ENCODE measurements at places on chromosomes 11 and 22.
A peak's percentile ranks its signal among the peaks of the same experiment; 100 is the strongest.

DNA sequence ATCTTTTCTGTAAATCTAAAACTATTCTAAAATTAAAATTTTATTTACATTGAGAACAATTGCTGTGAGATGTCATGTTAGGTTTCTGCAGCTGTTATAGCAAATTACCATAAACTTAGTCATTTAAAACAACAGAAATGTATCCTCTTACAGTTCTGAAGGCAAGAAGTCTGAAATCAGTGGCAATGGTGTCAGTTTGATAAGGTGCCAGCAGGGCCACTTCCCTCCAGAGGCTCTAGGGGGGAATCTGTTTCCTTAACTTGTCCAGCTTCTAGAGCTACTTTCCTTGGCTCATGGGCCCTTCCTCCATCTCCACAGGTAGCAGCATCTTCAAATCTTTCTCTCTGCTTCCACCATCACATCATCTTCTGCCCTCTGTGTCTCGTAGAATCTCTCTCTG is 23.0 kb downstream of the MOGAT2 start:
- DNase-seq, result no peak

DNA sequence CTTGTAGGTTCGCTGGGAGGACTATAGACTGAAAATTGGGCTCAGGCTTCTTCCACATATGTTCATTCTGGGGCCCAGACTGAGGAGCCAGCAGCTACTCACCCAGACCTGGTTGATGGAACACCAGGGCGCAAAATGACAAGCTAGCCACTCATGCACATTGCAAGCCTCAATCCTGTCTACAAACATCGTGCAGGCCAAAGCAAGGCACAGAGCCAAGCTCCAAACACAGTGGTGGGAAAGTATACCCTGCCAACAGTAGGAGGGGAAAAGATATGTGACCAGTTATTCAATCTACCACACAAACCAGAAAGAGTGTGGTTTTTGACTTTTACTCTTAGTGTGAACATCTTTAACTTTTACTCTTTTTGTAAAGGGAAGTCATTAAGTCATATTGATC is 660.5 kb downstream of the NTM start:
- DNase-seq, result no peak

DNA sequence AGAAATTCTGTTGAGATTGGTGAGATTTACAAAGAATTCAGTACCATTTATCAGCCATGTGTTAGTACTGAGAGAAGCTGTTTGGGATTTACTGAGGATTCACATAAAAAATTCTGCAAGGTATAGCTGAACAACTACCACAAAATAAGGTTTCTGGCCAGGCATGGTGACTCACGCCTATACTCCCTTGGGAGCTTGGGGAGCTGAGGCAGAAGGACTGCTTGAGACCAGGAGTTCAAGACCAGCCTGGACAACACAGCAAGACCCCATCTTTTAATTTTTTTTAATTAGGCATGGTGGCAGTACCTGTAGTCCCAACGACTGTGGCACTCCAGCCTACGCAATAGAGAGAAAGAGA is 86.7 kb downstream of the SIK3 start:
- DNase-seq, result no peak

DNA sequence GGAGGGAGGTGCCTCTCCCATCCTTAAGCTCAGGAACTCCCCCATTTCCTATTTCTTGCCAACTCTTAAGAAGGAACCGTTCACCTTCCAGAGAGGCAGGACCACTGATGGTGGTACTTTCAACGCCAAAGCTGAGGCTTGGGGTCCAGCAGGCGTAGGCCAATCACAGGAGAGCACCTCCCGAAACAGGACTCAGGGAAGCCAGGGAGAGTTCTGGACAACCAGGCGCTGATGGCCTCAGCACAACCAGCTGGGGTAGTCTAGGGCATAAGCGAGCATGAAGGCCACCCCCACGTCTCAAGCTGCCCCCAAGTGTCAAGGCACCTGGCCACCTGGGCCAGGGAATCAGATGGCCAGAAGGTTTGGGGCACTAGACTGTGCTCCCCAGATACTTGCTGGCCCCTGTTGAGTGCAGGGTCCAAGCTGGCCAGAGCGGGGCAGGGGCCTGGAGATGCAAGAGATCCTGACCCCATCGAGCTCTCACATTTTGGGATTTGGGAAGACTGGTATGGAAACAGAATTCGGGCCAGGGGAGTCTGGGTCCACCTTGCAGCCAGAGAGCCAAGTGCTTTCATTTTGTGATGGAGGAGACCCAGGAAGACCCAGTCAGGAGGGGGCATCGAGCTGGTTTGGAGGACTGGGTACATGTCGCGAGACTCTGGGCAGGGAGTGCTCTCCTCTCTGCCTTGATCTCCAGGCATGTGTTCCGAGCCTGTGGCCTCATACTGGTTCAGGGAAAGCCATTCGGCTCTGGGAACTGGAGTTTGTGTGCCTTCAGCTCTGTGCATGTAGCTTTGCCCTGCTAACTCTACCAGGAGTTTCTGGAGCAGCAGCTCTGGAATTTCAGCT is 926 bp downstream of the CD6 start:
- DNase-seq, result peak; percentile 45

DNA sequence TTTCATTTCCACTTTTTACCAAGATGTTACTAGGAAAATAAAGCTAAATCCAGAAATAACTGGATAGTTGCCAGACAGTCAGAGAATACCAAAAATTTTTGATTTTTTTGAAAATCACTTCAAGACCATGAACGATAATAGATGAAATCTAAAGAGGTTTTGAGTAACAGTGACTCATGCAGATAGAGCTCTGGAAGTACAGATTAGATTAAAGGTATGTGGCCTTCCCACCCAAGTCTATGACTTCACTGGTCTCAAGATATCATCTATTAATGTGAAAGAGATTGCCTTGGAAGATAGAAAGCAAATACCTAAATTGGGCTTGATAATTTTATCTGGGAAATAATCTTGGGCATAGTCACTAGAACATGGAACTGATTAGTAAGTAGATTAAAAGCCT is 415.9 kb downstream of the METTL15 start:
- no peak for DNase-seq

DNA sequence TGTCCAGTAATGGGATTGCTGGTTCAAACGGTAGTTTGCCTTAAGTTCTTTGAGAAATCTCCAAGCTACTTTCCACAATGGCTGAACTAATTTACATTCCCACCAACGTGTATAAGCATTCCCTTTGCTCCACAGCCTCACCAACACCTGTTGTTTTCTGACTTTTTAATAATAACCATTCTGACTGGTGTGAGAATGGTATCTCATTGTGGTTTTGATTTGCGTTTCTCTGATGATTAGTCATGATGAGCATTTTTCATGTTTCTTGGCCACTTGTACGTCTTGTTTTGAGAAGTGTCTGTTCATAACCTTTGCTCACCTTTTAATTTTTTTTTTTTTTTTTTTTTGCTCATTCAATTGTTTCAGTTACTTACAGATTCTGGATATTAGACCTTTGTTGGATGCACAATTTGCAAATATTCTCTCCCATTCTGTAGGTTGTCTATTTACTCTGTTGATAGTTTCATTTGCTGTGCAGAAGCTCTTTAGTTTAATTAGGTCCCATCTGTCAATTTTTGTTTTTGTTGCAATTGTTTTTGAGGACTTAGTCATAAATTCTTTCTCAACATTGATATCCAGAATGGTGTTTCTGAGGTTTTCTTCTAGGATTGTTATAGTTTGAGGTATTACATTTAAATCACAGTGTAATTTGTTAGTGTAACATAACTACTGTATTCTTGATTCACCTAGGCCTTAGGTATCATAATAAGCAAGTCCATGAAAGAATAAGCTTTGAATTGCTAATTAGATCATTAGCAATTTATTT is 33.0 kb downstream of the CCDC34 start:
- no peak for DNase-seq
